Thyroid gland (tissue), 4 donors: ENCODE measurements at places on chromosomes 7 and 10. TPM values are rescaled to one million over a fixed set of nuclear protein-coding genes. Genes with fewer than 3 reads are reported as not detected.

- DNase-seq, result no peak
These were observed 179.1 kb downstream of the TCF7L2 start for GRCh38 chr10:113129117-113129516.

GRCh38 chr7:152313217-152313616, 122.6 kb downstream of the KMT2C start:
- no peak for DNase-seq

DNA sequence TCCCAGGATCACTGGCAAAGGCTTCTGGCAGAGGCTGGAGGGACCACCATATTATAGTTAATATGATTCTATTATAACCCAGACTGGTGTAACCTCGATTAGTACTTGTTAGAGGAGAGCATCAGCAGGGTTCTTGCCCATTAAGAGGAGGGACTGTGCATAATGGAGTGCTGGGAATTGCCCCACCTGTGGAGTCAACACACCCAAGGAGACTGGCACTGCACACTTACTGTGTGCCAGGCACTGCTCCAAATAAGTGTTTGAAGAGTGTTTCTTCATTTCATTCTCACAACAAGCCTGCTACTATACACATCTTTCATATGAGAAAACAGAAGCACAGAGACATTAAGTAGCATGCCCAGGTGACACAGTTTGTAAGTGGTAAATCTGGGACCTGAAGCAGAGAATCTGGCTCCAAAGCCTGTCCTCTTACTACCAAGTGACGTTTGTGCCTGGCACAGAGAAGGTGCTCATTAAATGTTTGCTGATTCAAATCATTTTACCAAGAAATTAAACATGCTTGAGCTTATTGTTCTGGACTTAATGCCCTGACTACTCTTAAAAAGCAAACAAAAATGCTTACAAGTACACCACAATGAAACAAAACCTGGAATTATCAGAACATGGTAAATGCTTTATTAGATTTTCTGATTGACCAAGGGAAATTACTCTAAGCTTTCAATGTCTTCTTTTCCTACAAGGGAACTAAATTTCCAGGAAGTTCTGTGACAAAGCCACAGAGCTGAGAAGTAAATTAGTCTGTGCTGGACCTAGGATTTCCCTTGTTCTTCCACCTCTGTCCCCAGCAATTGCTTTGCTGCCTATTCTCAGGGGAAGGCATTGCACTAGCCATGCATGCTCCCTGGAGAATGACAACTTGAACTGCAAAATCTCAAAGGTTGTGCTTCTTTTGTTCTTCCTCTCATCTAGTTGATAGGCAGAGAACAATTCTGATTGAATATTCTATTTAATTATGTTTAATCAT, 809 bp downstream of the SLC13A1 start:
- no peak for DNase-seq

GRCh38 chr7:84912537-84912936, 274.3 kb downstream of the SEMA3D start:
- no peak for DNase-seq

Gene HOXA11
- total RNA-seq, result not detected

Gene SPDYE2B
- not detected for total RNA-seq

Gene TMEM270
- not detected for total RNA-seq

Gene ATG9B
- total RNA-seq, result not detected

Gene SLF2
- total RNA-seq, result 35.2 TPM
